ENCODE measurements at places on chromosomes 1 and 21.

GRCh38 chr1:235409042-235409820 is 42.0 kb downstream of the TBCE start:
- DNase-seq, result no peak

DNA sequence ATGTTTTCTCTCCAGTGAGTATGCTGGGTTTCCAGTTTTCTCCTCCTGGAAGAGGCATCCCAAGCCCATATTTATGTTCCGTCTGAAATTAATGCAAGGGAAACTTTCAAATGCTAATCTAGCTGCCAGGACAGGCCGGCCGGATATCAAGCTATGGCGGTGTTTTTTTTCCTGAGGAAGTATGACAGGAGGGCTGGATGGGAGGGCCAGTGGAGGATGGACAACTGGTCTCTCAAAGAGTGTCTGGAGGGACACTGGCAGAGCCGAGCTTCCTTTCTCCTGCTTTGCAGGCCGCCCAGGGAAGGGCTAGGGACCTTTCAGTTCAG is 212.7 kb downstream of the TRABD2B start:
- DNase-seq, result no peak

DNA sequence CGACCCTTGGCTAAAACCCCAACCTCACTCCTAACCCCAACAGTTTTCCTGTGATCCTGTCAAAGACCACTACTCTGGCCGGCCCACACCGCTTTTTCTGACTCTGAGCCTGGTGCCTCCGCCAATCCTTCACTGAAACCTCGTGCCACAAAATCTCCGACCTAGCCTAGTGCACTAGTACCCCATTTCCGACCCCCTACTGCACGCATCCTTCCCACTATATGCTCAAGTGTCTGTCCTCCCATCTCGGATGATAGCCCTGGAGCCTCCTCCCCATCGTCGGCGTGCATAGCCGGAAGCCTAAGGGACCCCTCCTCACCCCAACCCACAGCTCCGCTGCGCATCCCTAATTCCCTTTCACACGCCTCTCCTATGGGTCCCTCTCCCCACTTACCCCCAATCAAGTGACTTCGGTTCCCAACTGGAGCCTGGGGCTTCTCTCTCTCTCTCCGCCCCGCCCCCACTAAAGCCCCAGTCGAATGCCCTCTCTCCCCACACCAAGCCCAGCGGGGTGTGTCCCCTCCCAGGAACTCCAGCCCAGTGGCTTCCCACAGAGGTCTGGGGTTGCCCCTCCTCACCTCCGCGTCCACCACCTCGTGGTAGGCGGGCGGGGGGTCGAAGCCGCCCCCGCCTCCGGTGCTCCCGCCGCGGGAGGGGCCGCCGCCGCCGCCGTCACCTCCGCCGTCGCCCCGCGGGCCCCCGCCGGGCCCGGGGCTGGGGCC is 791 bp downstream of the USP24 start:
- DNase-seq, result peak; percentile 39

DNA sequence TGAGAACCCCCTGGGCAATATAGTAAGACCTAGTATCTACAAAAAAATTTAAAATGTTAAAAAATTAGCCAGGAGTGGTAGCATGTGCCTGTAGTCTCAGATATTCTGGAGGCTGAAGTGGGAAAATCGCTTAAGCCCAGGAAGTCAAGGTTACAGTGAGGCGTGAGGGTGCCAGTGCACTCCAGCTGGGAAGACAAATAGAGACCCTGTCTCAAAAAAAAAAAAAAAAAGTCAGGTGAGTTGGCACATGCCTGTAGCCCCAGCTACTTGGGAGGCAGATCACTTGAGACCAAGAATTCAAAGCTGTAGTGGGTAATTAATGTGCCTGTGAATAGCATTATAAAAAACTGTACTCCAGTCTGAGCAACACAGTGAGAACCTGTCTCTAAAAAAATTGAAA is 4.6 kb downstream of the BECN2 start:
- no peak for DNase-seq

GRCh38 chr1:6958407-6959030 is 173.3 kb downstream of the CAMTA1 start:
- DNase-seq, result no peak

DNA sequence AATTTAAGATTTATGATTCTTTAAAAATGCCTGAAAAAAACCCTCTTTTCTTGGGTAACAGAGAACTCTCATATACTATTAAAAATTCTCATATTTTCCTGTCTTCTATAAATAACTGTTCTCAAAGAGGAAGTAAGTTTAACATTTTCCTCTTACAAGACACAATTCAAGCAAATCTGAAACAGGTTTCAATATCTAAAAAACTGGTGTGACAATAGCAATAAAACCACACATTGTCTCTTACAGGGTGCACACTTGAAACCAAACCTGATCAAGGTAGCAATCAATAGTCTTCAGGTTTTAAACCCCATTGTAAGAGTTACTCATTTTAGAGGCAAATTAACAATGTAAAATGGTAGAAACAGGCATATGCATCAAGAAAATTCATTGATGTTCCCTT is 28.0 kb downstream of the FUBP1 start:
- no peak for DNase-seq

- DNase-seq, result peak; percentile 90
These were observed 14.8 kb downstream of the IL6R start for GRCh38 chr1:154419620-154420571.

- DNase-seq, result no peak
These were observed 76.4 kb upstream of the COL6A1 start for GRCh38 chr21:45905196-45905595.

- DNase-seq, result no peak
These were observed 156.7 kb downstream of the BRINP3 start for GRCh38 chr1:190320952-190321351.

DNA sequence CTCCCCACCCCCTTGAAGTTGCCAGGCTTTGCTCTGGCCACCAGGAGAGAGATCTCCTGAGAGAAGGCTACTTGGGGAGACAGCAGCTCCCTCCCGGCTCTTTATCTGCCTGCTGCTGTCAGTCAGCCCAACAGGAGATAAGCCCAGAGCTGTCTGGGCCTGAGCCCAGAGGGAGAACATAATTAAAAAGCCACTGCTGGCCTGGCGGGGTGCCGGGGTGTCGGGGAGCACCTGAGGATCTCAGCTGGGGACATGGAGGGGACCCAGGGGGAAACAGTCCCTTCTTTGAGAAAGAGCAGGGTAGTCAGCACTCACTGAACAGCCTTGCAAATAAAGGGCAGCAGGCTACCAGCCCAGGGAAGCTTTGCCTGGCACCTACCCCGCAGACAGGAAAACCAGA is 17.9 kb downstream of the VWA5B1 start:
- DNase-seq, result no peak

GRCh38 chr1:186104459-186104858 is 270.6 kb downstream of the TPR start:
- no peak for DNase-seq

DNA sequence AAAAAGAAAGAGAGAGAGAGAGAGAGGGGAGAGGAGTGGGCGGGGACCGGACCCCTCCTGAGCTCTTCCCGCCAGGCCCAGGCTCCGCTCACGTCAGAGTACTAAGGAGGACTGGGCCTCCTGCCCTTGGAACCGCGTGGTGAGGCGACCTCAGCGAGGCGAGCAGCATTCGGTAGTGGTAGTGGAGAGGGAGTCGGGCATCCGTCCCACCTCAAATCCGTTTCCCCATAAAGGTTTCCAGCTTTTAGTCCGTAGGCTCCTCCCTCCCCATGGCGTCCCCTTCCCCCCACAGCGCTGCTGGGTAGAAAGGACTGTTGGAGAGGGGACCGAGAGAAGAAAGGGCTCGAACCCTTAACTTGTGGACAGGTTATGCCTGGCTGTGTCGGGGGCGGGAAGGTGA is 124.4 kb upstream of the BARHL2 start:
- DNase-seq, result no peak

GRCh38 chr1:206896261-206896660 is 982 bp upstream of the IL24 start:
- DNase-seq, result no peak

DNA sequence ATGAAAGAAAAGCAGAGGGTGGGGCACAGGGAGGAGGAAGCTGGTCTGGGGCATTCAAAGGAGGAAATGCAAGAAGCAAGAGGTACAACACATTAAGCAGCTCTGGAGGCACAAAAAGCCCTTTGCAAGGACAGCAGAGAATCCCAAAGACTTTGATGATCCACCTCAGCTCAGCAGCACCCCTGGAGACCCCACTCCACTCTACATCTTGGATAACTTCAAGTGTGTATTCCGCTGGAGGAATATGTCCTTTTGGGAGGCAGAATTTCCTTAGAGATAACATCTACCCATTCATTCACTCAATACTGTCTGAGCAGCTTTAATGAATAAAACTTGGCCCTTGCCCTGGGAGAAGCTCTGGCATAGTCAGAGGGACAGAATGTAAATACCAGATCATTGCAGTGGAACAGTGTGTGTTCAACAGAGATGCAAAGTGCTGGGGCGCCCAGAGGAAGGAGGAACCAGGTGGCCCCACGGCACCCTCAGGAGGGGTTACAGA is 599.7 kb downstream of the KIF26B start:
- DNase-seq, result no peak

- DNase-seq, result no peak
These were observed 32.1 kb upstream of the HIVEP3 start for GRCh38 chr1:41950820-41951219.

- DNase-seq, result no peak
These were observed 17.3 kb upstream of the RBM15 start for GRCh38 chr1:110321846-110322245.

DNA sequence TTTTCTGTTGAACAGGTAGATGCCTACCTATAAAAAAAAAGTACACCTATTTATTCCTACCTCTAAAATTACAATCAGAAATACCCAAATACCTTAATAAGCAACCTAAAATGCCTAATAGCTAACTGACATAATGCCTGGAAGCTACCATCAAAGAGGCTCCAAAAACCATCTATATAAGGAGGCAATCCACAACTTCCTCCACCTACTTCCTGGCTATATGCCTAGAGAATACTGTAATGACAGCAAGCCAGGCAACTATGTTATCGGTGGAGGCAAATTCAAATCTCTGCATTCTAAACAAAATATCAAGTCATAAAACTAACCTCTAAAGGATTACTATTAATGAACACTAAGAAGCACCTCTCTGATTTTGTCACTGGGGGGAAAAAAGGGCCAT is 10.1 kb downstream of the ZNF644 start:
- peak; percentile 29 for DNase-seq

- peak; percentile 94 for DNase-seq
These were observed 2.2 kb downstream of the NUAK2 start for GRCh38 chr1:205319081-205320018.

DNA sequence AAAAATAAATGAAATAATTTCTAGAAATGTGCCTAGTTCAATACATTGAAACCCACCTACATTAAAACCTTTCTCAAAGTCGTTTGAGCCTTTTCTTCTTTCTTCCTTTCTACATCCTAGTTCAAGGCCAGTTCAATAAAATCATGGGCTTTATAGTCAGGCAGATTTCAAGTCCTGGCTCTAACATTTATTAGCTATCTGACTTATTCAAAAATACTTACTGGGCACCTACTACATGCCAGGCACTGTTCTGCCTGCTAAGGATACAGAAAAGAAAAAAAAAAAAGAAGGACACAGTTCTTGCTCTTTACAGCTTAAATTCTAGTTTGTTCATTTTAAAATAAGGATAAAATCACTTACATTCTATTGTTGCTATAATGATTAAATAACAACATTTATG is 134.2 kb upstream of the FGGY start:
- no peak for DNase-seq

DNA sequence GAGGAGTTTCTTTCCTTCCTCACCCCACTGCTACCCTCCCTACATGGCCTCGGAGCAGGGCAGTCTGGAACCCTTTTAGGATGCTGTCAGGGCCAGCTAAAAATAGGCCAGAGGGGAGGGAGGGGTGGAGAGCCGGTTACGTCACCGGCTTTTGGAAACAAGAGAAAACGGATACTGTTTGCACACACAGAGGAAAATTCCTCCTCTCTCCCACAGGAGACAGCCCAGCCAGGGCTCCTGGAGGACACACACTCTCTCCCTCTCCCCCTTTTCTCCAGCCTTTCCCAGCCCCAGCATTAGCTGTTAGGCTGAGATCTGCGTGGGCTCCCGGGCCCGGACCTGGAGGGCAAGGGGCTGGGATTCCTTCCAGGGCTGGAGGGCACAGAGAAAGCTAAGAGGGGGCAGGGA is 20.0 kb upstream of the ALDH4A1 start:
- peak; percentile 95 for DNase-seq

DNA sequence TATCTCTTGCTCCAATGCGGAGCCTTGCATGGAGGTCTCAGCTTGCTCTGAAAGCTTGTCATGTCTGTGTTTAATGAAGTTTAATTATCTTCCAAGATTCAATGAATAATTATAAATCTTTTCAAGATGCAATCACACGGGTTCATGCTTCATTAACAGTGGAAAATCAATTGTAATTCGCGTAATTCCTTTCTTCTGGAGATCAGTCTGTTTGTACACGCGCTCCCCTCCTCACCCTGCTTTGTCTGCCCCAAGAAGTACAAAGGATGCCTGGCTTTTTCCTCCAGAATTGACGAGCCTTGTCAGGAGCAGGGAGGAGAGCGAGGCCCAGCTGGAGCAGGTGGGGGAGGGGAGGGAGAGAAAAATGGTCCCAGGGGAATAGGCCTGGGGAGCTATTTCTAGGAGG is 65.0 kb upstream of the DISP3 start:
- no peak for DNase-seq

DNA sequence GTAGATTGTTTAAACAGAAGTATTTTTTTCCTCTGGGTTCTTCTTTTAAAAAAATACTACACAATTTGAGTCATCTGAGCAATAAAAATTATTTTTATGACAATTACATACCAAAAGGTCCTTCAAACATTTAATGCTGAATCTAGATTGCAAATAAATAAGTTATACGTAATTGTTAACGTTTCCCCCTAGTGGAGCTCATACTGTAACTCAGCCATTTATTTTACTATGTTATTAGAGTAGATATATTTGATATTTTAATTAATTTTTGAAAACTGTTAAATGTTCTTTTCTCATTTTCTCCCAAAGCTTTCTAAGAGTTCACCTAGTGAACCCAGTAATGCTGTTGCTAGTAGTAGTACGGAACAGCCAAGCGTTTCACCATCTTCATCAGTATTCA is 33.5 kb downstream of the ZMYM1 start:
- DNase-seq, result no peak

DNA sequence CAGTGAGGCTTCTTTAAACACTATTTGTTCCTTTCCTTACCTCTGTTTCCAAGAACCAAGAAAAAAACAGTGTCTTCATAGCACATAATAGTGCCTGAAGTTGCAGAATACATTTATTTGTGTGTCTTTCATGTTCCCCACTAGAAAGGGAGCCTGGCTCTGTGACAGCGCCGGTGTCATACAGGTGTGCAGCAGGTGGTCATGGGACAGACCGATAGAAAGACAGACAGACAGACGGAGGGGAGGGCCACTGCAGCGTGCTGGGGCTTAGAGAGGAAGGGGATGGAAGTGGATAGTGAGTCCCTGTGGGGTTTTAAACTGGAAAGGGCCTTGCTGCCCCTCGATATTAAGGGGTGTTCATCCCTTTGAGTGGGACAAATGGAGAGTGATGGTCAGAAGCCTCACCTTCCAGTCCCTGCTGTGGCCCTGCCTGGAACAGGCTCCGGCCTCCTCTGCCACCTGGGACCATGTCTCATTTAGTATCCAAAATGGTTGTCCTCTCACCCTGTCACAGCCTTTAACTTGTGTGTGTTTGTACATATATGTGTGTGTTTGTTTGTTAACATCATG is 152.9 kb downstream of the PGBD5 start:
- no peak for DNase-seq

- DNase-seq, result peak; percentile 43
These were observed 88.6 kb upstream of the HNRNPU start for GRCh38 chr1:244952940-244953339.

GRCh38 chr1:52127181-52128180 is 14.4 kb upstream of the ZFYVE9 start:
- peak; percentile 86 for DNase-seq
